Heart left ventricle (tissue), 16 donors: ENCODE measurements at places on chromosomes 13 and 19. TPM values are rescaled to one million over a fixed set of nuclear protein-coding genes. Genes with fewer than 3 reads are reported as not detected.
A peak's percentile ranks its signal among the peaks of the same experiment; 100 is the strongest.

- H3K36me3 ChIP-seq: peaks cover 40% of the 10 kb centered on the region
- H3K4me3 ChIP-seq: no peak overlapping the region
- no peaks in the 10 kb centered on the region for H3K27me3 ChIP-seq
- no peak overlapping the region for H3K27ac ChIP-seq
- no peaks in the 10 kb centered on the region for H3K4me1 ChIP-seq
- DNase-seq: no peak
Measured at GRCh38 chr13:40812102-40812501, 22.7 kb downstream of the SLC25A15 start.

DNA sequence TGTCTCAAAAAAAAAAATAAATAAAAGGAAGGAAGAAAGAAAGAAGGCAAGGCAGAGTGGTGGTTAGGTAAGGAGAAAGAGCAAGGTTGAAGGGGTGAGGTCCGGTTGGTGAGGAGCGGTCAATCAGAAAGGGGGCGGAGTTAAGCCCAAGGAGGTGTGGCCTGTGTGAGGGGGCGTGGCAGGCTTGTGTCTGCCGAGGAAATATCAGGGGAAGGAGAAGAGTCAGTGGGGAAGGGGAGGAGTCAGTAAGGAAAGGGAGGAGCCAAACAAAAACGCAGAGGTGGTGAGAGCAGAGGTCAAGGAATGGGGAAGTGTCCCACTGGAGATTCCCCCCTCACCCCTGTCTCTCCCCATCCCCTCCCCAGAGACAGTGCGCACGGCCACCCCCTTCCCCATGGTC is 5.9 kb downstream of the CACNG7 start:
- no peaks in the 10 kb centered on the region for H3K36me3 ChIP-seq
- no peak overlapping the region for H3K4me3 ChIP-seq
- H3K27ac ChIP-seq: no peak overlapping the region
- H3K4me1 ChIP-seq: no peaks in the 10 kb centered on the region
- no peak for DNase-seq

- no peak overlapping the region for H3K27ac ChIP-seq
- no peaks in the 10 kb centered on the region for H3K27me3 ChIP-seq
- no peak overlapping the region for H3K4me3 ChIP-seq
- H3K36me3 ChIP-seq: no peaks in the 10 kb centered on the region
- DNase-seq: peak; percentile 18
Measured at GRCh38 chr13:35157143-35157755, 215.2 kb downstream of the NBEA start.

The MISP3 gene
- 8.7 TPM for total RNA-seq

DNA sequence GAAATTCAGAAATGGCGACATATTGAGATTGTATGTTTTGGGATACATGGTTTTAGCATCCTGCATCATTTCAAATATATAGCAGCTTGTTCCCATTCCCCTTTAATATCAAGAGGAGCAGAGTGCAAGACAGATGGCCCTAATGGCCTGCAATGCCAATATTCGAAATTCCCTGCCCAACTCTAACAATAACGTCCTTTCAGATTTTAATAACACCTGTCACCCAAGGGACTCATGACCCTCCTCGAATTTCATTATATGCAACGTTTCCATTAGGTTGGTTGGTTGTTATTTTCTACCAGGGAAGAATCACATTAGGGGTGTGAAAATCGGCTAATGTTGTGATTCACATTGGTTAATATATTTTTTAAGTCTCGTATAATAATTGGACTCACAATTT is 170.0 kb downstream of the TNFSF13B start:
- no peaks in the 10 kb centered on the region for H3K27me3 ChIP-seq
- no peak overlapping the region for H3K27ac ChIP-seq
- H3K4me1 ChIP-seq: no peaks in the 10 kb centered on the region

GRCh38 chr13:112072534-112073244 is 5.7 kb downstream of the SOX1 start:
- peaks cover 91% of the 10 kb centered on the region for H3K27me3 ChIP-seq
- H3K4me3 ChIP-seq: peak overlapping the region; percentile 20
- no peak overlapping the region for H3K27ac ChIP-seq
- no peaks in the 10 kb centered on the region for H3K4me1 ChIP-seq
- H3K36me3 ChIP-seq: no peaks in the 10 kb centered on the region

The CAB39L gene
- total RNA-seq: 15.4 TPM

- peaks cover 32% of the 10 kb centered on the region for H3K4me1 ChIP-seq
- no peak overlapping the region for H3K27ac ChIP-seq
- H3K27me3 ChIP-seq: no peaks in the 10 kb centered on the region
- H3K36me3 ChIP-seq: peaks cover 27% of the 10 kb centered on the region
- DNase-seq: no peak
Measured at GRCh38 chr19:49631610-49632192, 8.2 kb downstream of the RRAS start.

The MRI1 gene
- 12.9 TPM for total RNA-seq

The HIF3A gene
- 48.3 TPM for total RNA-seq

DNA sequence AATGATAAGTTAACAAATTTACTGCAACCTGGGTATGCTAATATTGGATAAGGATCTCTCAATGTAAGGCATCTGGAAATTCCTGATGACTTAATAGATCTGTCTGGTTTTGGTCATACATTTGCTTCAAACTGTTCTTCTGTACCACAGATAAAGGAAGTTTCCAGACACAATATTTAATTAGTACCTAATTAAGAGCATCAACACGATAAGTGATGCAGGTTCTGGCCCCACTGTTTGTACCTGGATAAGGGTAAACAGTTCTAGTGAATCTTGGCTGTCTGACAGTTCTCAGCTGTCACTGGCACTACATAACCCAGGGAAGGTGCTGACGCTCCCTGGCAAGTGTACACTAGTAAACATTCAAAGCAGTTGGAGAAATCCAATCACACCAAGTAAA is 165.6 kb downstream of the MZT1 start:
- no peaks in the 10 kb centered on the region for H3K4me1 ChIP-seq
- no peak overlapping the region for H3K4me3 ChIP-seq

DNA sequence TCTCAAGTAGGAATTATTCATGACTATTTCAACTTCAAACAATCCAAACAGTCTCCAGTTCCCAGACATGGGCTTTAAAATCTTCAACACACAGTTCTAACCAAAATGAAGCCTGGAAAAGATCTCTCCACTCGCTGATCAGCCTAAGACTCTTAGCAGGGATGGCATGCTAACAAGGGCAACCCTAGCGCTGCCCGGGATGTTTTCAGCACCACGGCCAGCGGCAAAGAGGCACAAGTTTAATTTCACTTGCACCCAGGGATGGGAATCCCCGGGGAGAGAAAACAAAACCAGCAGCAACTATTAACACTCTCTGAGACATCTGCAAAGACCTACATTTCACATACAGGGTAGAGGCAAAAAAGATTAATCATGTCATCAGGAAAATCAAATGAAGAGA is 43.0 kb downstream of the CACNA1A start:
- DNase-seq: no peak
- no peak overlapping the region for H3K4me3 ChIP-seq
- no peaks in the 10 kb centered on the region for H3K36me3 ChIP-seq

DNA sequence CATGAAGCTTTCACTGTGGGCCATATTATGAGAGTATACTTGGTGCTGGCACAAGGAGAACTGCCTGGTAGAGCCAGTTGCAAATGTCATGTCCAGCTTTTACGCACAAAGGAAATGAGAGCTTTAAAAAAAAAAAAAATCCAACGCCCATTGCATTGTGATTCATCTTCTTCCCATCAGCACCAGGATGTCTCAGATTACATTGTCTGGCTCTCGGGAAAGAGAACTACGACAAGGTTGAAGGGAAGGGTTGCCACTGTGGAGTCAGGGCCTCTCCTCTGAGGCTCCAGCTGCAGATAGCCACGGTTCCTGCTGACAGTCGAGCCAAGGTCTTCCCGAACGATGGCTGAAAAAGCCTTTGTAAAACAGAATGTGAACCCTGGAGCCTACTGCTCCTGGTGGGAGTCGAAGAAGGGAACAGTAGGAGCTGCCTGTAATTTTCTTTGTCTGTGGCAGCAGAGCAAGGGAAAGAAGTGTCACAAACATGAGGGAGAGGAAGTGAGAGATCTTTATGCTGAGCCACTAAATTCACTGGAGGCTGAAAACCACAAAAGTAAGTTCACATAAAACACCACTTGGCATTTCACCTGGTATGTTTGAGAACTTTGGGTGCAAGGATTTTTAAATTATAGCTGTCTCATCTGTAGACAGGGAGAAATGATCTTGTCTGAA is 704.7 kb downstream of the DIAPH3 start:
- peaks cover 8% of the 10 kb centered on the region for H3K4me1 ChIP-seq
- H3K27me3 ChIP-seq: no peaks in the 10 kb centered on the region
- H3K27ac ChIP-seq: peak overlapping the region; percentile 69
- no peaks in the 10 kb centered on the region for H3K36me3 ChIP-seq
- no peak for DNase-seq

DNA sequence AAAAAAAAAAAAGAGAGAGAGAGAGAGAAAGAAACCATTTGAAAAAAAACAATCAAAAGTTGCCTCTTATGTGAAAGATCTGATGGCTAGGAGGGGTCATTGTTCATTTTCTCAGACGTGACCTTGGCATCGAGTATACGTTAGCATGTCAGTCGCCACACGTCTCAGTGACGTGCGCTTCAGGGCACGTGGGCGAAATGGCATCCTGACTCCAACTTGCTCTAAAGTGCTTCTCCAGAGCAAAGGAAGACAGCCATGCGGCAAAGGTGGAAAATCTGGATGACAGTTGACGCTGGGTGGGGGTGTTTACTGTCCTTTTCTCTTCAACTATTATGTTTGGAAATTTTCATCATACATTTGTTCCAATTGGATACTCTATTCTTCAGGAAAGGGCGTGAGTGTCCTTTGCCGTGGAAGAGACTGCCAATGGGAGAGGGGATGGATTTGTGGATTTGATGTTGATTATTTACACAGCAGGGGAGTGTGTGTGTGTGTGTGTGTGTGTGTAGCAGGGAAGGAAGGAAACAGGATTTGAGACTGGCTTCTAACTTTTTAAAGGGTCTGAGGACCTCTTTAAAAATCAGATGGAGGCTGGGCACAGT is 25.0 kb downstream of the KLF2 start:
- H3K4me1 ChIP-seq: peaks cover 20% of the 10 kb centered on the region
- H3K36me3 ChIP-seq: peaks cover 2% of the 10 kb centered on the region
- peak overlapping the region; percentile 78 for H3K27ac ChIP-seq
- H3K27me3 ChIP-seq: no peaks in the 10 kb centered on the region
- DNase-seq: peak; percentile 50

The ZNF627 gene
- total RNA-seq: 9.2 TPM

DNA sequence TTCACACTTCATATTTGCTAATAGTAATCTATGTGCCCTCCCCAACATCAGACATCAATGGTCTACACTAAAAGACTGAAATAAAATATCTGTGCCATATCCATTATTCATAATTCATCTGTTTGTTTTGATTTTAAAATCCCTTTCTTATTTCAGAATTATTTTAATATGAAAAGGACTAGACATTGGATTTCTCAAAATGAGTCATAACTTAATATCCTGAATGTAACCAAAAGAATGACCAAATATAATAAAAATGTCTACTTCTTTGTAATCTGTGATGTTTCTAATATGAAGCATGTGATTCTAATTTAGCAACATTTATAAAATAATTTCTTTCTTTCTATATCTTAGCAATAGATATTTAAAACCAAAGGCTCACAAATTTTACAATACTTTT is 64.9 kb downstream of the MZT1 start:
- H3K36me3 ChIP-seq: no peaks in the 10 kb centered on the region
- no peak for DNase-seq
- no peak overlapping the region for H3K4me3 ChIP-seq
- H3K4me1 ChIP-seq: no peaks in the 10 kb centered on the region
- no peaks in the 10 kb centered on the region for H3K27me3 ChIP-seq
- no peak overlapping the region for H3K27ac ChIP-seq

- H3K4me1 ChIP-seq: peaks cover 87% of the 10 kb centered on the region
- no peak overlapping the region for H3K4me3 ChIP-seq
- no peak for DNase-seq
- H3K36me3 ChIP-seq: no peaks in the 10 kb centered on the region
Measured at GRCh38 chr19:46980761-46981160, 38.9 kb upstream of the NPAS1 start.

The TMEM255B gene
- total RNA-seq: 2.6 TPM

GRCh38 chr19:48181505-48181904 is 11.0 kb downstream of the ZSWIM9 start:
- H3K4me3 ChIP-seq: no peak overlapping the region
- H3K27ac ChIP-seq: no peak overlapping the region
- H3K27me3 ChIP-seq: no peaks in the 10 kb centered on the region
- no peaks in the 10 kb centered on the region for H3K36me3 ChIP-seq

The MYPOP gene
- total RNA-seq: 8.3 TPM

The MARK4 gene
- total RNA-seq: 28.1 TPM

The CBY2 gene
- not detected for total RNA-seq

The ZNF85 gene
- 1.6 TPM for total RNA-seq

GRCh38 chr19:1102407-1103131 is 1.2 kb upstream of the GPX4 start:
- H3K4me1 ChIP-seq: no peaks in the 10 kb centered on the region
- H3K36me3 ChIP-seq: peaks cover 20% of the 10 kb centered on the region
- no peak for DNase-seq
- no peak overlapping the region for H3K4me3 ChIP-seq
- no peaks in the 10 kb centered on the region for H3K27me3 ChIP-seq

DNA sequence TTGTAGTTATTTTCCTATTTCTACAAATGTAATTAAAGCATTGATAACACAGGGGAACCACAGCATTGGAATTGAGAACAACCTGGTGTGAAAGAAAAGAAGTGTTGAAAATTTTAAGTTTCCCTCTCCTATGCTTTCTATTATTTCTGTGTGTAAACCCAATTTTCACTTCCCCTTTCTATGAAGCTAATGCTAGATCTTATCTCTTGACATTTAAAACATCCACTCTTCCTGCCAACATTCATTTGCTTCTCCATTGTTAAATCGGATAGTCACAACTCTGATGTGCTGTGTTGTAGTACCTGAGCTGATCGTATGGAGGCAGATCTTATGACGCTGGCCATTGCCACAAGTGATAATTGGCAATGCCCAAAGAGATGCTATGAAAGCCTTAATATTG is 203.0 kb downstream of the ITGBL1 start:
- no peaks in the 10 kb centered on the region for H3K27me3 ChIP-seq
- H3K4me1 ChIP-seq: no peaks in the 10 kb centered on the region
- DNase-seq: no peak
- H3K4me3 ChIP-seq: no peak overlapping the region

- H3K4me1 ChIP-seq: no peaks in the 10 kb centered on the region
- H3K27ac ChIP-seq: no peak within 1 kb of the TSS
- peak within 1 kb of the TSS; percentile 54 for H3K4me3 ChIP-seq
- H3K36me3 ChIP-seq: no peaks in the 10 kb centered on the region
Measured at GRCh38 chr19:18097217-18097992, at the start of gene MAST3. Gene MAST3 (plus strand): TSS chr19:18097778. CDS start chr19:18097793, 15 bp downstream.

GRCh38 chr13:35470671-35471661 is 5.5 kb downstream of the MAB21L1 start:
- no peaks in the 10 kb centered on the region for H3K27me3 ChIP-seq
- peak; percentile 49 for DNase-seq
- H3K4me3 ChIP-seq: peak overlapping the region; percentile 58
- no peaks in the 10 kb centered on the region for H3K36me3 ChIP-seq
- peaks cover 19% of the 10 kb centered on the region for H3K4me1 ChIP-seq
- H3K27ac ChIP-seq: peak overlapping the region; percentile 83

- no peak overlapping the region for H3K4me3 ChIP-seq
- H3K36me3 ChIP-seq: no peaks in the 10 kb centered on the region
- no peak overlapping the region for H3K27ac ChIP-seq
Measured at GRCh38 chr13:89695343-89696257, 1651.9 kb upstream of the MIR17HG start.

The VWA8 gene
- 33.4 TPM for total RNA-seq
